ENCODE measurements at places on chromosomes 6 and 20.

DNA sequence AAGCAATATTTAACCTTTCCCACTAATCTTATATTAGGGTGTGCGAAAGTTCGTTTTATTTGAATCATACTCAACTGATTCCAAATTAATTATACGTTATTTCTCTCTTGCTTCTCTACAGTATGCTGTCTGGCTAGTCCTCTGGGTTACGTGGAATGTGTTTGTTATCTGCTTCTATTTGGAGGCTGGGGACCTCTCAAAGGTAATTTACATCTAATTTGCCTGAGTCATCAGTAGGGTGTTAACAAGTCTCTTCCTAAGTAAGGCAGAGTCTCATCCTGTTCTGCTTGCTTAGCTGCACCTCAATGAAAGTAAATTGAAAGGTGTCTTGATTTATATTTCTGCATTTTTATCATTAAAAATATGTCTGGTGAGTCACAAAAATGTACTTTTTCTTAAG is 551.5 kb downstream of the NKAIN2 start:
- no peak for DNase-seq

- no peak for DNase-seq
Observed at GRCh38 chr20:43994486-43995100, 79.9 kb downstream of the TOX2 start.

- no peak for DNase-seq
Observed at GRCh38 chr6:50025258-50025657, 3.5 kb upstream of the DEFB110 start.

GRCh38 chr6:5471044-5471443 is 209.7 kb downstream of the FARS2 start:
- peak; percentile 81 for DNase-seq

- no peak for DNase-seq
Observed at GRCh38 chr20:39605361-39605760, 643.2 kb downstream of the DHX35 start.

DNA sequence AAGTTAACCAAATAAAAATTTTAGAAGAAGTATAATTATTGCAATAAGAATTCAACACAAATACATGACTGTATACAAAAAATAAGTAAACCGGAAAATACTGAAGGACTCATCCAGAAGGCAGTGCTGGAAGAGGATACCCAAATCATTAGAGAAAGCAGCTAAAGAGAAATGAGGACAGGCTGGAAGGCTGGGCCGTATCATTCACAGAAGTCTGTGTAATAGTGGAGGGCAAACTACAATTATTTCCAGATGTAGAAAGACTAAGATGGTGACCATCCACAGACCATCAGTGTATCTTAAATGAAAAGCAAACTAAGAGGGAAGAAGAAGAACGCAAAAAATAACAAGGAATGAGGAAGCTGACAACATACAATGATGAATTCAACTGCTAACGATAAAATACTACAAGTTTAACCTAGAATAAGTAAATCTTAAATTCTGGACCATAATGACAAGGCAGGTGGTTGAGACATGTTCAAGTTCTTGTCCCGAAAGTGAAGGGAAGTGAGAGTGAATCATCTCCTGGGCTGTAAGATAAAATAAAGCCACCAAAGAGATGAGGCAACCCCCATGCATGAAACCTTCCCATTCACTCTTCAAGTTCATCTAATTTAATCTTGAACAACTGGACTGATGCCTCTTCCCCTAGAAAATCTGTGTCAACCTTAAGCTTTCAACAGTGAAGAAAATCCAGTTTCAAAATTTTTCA is 71.5 kb downstream of the SLC23A2 start:
- no peak for DNase-seq

DNA sequence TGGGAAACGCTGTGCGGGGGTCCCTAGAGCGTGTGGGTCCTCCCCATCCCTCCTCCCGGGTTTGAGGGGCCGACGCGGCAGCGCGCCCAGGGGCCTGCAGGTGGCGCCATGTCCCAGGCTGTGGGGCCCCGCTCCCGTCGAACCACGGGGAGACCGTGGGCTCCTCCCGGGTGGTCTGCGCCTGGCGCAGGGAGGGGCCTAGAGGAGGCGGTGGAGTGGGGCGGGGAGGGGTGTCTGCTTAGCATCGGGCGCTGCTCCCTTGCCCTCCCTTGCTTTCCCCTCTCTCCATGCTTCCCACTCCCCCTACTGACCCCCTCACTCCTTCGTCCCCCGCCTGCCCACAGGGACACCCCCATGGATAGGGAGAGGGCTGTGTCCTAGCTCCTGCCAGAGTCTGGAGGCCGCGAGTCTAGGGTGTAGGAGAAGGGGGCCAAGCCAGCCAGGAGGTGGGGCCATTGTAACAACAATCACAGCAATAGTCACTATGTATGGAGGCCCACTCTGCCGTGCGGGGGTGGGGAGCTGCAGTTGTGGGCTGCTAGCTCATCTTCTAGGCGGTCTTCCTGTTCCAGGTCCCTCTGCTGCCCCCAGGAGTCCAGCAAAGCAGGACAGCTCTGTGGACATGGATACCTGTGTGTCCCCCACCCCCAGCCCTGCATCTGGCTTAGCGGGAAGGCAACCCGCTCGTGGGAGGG is 51.7 kb downstream of the CHMP4B start:
- peak; percentile 50 for DNase-seq

GRCh38 chr6:17859846-17860245 is 127.6 kb downstream of the KIF13A start:
- no peak for DNase-seq

DNA sequence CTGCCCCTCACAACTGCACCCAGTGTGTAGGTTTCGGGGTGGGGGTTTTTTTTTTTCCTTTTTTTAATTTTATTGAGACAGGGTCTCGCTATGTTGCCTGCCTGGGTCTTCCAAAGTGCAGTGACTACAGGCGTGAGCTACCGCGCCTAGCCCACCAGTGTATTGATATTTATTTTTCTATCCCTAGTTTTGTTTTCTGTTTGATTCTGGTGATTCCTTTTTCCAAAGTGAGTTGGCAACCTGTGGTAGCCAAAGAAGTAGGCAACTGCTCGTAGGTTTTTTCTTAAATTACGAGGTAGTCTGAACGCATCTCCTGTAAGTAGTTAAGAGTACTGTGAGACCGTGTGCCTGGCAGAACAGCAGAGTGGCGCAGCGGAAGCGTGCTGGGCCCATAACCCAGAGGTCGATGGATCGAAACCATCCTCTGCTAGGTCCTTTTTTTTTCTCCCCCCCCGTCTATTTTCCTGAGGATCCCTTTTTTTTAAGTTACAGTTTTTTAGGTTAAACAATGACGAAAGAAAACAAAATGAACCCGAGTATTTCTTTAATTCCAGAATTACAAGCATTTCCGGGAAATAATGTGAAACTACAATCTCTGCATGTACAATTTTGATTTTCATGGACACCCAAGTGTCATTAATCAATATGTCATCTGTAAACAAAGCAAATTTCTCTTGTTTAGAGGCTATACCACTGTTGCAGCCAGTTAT is 78.7 kb upstream of the BTN3A2 start:
- peak; percentile 88 for DNase-seq

GRCh38 chr6:45387236-45387635 is 9.5 kb upstream of the SUPT3H start:
- no peak for DNase-seq

- no peak for DNase-seq
Observed at GRCh38 chr20:831956-832355, 1.6 kb upstream of the FAM110A start.

- DNase-seq: no peak
Observed at GRCh38 chr20:53359425-53359824, 234.2 kb downstream of the ZNF217 start.

- DNase-seq: no peak
Observed at GRCh38 chr6:131900231-131900630, 50.9 kb downstream of the CCN2 start.

GRCh38 chr20:25865715-25866656 is 169.3 kb upstream of the ZNF337 start:
- DNase-seq: no peak

DNA sequence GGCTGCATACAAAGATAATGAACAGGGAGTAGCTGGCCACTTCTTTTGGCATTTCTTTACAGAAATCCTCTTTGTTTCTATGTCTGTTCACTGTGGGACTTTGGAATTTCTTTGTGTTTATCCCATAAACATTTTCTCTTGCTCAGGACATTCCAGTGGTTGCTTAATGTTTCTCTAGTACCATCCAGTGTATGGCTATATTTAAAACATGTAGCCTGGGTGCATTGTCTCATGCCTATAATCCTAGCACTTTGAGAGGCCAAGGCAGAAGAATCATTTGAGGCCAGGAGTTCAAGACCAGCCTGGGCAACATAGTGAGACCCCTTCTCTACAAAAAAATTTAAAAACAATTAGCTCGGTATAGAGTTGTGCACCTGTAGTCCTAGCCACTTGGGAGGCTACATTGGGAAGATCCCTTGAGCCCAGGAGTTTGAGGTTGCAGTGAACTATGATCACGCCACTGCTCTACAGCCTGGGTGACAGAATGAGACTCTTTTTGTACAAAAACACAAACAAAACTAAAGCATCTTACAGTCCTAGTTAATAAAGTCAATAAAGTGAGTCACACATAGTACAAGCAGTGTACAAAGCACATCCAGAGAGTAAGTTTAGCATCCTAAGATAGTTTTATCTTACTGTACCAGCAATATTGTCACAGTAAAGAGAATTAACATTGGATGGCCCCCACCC is 63.3 kb downstream of the ZFAND3 start:
- no peak for DNase-seq

DNA sequence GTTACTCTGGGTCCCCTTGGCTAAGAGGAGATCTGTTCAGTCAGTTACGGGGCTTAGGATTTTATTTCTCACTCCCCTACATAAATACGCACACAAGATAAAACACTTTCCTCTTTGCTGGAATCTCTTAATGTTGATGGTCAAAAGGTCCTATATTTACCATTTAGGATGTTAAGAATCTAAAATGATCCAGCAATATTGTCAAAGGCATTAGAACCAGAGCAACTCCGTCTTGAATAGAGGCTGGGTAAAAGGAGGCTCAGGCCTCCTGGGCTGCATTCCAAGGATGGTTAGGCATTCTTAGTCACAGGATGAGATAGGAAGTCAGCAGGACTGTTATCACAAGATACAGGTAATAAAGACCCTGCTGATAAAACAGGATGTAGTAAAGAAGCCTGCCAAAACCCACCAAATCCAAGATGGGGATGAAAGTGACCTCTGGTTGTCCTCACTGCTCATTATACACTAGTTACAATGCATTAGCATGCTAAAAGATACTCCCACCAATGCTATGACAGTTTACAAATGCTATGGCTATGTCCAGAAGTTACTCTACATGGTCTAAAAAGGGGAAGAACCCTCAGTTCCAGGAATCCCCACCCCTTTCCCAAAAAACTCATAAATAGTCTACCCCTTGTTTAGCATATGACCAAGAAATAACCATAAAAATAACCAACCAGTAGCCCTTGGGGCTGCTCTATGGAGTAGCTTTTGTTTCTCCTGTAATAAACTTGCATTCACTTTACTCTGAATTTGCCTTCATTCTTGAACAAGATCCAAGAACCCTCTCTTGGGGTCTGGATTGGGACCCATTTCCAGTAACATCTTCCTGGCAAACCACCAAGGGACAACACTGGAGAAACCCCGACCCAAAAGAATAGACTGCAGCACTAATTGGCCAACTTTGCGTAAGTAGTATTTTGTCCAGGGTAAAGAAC is 107.5 kb downstream of the DTNBP1 start:
- no peak for DNase-seq

GRCh38 chr20:60727425-60727824 is 524.6 kb upstream of the CDH4 start:
- no peak for DNase-seq

- peak; percentile 79 for DNase-seq
Observed at GRCh38 chr6:41427642-41428335, 92.4 kb downstream of the NCR2 start.

DNA sequence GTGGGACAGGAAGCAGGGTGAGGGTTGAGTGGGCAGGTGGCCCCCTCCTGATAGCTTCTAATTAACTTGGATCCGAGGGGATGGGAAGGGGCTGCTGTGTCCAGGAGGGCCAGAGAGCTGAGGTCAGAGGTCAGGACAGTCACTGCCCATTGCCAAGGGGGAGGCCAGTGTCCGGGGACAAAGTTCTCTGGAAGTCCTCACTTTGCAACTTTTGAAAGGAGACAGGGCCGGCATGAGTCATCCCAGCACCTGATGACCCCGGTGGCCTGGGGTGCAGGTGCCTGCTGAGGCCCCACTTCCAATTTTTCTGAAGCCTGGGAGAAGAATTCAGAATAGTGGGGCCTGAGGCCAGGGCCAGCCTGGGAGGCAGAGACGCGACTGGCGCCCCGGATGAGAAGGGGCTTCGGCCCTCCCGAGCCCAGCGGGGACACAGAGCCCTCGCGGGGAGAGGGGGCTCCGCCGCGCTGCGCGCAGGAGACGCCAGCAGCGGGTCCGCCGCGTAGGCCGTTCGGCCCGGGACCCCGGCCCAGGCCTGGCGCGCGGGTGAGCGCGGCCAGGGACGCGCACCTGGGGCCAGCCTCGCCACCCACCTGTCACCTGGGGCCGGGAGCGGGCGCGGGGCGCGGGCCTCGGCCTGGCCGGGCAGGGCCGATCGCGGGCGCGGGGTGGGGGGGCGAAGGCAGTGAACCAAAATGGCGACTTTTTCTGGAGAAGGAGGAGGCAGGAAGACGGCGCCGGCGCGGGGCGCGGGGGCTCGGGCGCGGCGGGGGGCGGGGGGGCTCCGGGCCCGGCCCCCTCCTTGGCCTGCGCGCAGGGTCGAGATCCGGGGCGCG is 586 bp downstream of the ZNF512B start:
- DNase-seq: peak; percentile 71

DNA sequence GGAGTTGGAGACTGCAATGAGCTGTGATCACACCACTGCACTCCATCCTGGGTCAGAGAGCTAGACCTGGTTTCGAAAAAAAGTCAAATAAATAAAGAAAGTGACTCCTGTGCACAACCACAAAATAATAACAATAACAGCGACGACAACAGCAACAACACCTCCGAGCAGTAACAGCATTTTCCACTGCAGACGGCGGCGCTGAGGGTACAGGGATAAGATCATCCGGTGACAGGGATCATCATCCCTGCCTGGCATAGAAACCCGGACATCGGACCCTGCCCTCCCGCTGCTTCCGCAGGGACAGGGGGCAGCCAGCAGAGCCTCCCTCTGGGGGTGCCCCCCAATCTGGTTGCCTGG is 11.5 kb downstream of the SRXN1 start:
- DNase-seq: no peak

GRCh38 chr6:1689141-1689540 is 79.4 kb downstream of the FOXC1 start:
- DNase-seq: no peak

GRCh38 chr6:170172825-170173256 is 118.0 kb downstream of the DLL1 start:
- DNase-seq: no peak

GRCh38 chr20:25315418-25316210 is 67.7 kb downstream of the PYGB start:
- no peak for DNase-seq

GRCh38 chr6:36769676-36770499 is 69.4 kb downstream of the CPNE5 start:
- no peak for DNase-seq

GRCh38 chr6:27980111-27980510 is 23.1 kb downstream of the OR2B6 start:
- no peak for DNase-seq

- DNase-seq: no peak
Observed at GRCh38 chr6:156976216-156977127, 199.3 kb downstream of the ARID1B start.

Data from Peyer's patch (tissue), 4 donors.